ENCODE measurements at places on chromosomes 1 and 21.

DNA sequence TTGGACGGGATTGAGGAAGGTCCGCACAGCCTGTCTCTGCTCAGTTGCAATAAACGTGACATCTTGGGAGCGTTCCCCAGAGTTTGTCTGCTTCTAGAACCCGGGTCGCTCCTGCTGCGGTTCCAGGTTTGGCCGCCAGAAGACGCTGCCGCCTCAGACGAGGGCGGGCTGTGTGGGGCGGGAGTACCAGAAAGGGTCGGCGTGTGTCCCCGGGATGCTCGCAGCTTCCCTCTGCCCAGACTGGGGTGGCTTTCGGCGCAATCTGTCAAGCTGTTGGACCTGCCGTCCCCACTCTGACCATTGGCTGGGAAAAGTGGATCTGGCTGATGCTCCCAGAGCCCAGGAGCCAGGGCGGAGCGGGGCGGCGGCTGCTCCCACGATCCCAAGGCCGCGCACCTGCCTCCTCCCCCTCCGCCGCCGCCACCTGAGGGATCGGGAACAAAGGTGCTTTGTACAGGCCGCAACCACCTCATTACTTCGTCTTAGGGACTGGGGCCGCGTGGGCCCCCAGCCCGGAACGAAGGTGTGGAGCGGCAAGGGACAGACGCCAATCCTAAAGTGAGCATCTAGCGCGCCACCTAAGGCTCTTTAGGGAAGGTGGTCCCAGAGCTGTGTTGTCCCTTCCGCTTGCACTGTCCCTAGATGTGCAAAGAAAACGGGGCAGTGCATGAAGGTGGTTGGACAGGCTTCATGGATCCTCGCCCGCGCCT is 683 bp upstream of the EFNA4 start:
- no peak for DNase-seq

DNA sequence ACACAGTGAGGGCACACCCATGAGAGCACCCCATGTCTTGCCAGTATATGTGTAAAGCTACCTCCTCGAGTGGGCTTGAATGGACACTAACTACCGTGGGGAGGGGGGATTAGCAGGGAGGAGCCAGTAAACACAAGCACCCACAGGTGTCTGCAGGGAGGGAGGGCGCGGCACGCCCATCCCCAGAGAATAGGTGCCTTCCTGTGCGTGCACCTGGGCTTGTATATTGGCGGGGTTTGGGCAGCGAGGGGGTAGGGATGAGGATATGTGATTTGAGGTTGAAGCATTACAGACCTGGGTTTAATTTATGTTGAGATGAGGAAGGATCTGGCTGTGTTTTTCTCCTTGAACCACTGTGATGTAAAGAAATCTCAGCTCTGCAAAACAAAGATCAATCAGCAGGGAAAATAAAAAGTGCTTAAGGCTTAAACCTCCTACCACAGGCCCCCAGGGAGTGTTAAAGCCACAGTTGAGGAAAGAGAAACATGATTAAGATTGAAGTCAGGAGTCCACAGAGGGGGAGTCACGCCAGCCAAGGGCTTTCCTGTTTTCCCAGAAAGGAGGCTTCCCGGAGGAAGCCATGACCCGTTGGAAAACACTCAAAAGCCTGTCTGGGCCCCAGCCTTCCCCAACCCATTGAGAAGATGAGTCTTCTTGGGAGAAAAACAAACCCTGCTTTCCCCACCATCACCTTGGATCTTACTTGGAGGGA is 80.0 kb downstream of the CAMK2N1 start:
- DNase-seq: no peak

DNA sequence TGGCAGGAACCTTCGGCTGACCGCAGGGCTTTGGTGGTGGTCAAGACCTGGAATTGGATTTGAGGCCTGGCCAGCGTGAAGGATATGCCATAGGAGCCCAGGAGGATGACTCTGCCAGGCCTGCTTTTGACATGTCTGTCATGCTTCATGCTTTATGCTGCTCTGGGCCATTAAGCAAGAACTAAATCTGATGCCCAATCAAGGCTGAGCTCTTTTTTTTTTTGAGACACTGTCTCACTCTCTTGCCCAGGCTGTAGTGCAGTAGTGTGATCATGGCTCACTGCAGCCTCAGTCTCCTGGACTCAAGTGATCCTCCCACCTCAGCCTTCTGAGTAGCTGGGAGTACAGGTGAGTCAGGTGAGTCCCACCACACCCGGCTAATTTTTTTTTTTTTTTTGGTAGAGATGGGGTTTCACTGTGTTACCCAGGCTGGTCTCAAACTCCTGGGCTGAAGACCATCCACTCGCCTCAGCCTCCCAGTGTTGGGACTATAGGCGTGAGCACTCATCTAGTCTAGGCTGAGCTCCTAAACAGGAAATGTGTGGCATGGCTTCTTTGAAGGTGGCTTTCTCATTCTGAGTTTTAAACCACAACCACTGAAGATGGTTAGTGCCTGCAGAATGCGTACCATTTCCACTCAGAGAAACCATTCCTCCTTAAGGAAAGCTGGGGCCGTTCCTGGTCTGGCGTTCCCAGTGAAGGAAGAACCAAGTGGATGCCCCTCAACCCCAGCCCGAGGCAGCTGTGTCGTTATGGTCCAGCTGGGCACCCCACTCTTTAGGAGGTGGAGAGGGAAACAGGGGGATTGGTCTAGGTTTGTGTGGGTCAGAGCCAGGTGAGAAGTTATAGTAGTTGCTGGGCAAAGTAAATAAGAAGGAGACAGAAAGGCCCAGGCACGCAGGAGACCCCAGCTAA is 34.2 kb upstream of the ATP5PO start:
- no peak for DNase-seq

- DNase-seq: no peak
Measured at GRCh38 chr1:36540056-36540455, 57.3 kb upstream of the CSF3R start.

DNA sequence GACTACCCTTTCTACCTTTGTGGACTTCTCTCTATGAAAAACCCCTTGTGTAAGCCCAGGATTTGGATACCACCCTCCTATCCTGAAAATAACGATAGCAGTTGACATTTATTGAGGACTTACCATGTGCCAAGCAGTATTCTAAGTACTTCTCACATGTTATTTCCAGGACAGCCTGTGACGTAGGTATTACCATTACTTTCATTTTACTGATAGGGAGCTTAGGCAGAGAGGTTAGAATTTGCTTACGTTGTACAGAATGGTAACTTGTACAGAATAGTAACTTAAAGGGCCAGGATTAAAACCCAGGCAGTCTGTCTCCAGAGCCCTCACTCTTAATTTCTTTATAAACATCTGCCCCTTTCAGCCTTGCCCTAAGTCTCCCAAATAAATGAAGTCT is 138.3 kb downstream of the NTMT2 start:
- no peak for DNase-seq

DNA sequence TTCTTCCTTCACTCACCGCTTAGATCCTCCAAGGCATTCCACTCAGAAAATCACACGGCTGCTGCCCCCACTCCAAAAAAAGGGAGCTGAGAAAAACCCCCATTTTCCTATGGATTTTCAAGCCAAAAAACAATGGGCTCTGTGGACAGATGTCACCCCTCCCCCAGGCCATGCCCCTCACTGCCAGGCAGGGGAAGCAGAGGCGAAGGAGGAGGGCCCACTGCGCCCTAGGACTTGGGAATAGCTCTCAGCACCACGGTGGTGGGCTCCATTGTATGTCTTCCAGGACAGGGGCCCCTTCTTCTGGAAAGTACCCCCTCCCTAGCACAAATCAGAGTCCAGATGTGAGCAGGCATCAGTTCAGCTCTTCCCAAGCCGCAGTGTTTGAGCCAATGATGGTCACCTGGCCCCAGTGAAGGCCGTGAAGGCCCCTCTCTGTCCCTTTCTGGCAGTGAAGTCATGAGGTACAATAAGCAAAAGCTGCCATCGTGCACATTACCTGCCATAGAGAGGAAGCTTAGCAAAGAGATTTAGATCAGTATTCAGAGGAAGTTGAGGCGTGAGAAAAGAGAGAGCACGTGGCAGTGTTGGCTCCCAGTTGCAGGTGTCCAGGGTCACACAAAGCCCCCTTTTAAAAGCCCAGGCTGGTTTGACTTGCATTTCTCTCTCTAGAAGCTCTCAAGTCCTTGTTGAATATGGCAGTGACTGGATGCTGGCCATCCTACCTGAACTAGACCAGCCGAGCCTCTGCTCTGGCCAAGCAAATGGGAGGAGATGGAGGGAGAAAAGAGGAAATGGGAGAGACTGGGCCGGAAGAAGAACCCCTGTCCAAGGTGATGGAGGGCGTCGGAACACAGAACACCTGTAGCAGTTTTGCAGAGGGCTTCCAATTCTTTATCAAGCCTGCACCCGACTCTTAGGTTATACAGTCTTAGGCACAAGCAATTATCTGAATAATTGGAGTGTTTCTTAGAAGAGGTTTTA is 149.0 kb downstream of the TOMM20 start:
- DNase-seq: no peak

DNA sequence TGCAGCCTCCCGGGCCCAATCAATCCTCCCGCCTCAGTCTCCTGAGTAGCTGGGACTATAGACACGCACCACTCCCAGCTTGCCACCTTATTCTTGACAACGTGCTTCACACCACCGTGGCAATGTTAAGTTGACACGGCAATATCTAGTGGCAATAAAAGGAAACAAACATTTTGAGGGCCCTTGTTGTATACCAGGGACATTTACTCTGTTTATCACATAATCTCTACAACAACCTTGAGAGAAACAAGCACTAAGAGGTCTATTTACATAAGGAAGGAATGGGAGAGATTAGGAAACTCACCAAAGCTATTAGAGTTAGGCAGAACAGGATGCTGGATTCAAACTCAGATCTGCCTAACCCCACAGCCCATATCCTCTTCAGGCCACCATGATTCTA is 3.1 kb downstream of the KLHDC8A start:
- peak; percentile 45 for DNase-seq

- peak; percentile 90 for DNase-seq
Measured at GRCh38 chr1:210464519-210465039, 135.9 kb downstream of the HHAT start.

DNA sequence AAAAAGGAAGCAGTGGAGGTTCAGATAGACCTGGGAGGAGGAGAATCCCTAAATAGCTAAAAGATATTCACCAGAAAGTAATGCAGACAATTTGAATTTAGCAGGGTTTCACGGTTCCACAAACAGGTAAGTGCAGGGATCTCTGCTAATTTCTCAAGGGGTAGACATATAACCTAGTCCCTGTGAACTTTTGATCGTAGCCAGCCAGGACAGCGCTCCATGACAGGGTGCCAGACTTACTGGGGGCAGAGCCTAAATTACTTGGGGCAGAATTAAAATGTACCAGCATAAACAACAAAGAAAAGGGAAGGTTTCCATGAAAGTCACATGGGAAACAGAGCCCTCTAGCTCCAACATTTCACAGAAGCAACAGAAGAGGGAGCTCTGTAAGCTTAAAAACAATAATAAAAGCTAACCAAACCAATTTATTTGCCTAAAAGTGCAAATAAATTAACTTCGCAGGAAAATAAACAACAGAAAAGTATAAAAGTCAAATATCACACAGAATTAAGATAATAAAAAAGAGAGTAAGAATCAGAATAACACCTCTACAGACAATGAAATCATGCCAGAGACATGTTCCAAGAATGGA is 198.3 kb downstream of the DUSP10 start:
- DNase-seq: peak; percentile 35

- DNase-seq: no peak
Measured at GRCh38 chr1:155013632-155014031, 11.0 kb downstream of the ZBTB7B start.

DNA sequence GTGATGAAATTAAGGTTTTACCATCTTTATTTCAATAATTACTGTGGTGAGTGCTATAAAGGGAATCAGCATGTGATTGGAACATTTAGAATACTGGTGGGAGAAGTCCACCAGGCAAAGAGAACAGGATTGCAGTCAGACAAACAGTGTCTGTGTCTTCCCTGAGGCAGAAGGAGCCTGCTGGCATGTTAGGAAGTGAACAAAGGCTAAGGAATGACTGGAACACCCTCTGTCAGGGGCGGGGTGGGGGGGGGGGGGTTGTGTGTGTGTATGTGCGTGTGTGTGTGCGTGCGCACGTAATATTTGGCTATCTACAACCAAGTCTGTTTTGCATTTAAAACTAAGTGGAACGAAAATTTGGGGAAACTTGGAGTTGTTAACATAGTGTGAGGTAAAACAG is 30.2 kb downstream of the SRRM1 start:
- no peak for DNase-seq

DNA sequence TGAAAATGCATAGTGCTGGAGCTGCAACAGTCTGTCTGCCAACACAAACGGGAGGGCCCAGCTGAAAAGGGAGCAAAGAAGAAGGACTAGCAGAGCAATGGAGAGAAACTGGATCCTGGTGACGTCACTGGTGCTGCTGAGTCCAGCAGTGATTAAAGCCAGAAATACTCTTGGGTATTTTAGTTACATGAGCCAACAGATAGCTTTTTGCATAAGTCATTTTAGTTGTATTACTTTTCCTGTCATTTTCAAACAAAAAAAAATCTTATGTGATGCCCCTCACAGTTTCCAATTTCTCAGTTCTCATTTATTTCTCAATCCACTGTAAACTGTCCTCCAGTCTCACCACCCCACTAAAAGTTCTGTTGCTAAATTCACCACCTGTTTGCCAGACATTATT is 38.7 kb upstream of the NEK7 start:
- peak; percentile 2 for DNase-seq

- no peak for DNase-seq
Measured at GRCh38 chr1:3251807-3252428, 182.9 kb downstream of the PRDM16 start.

DNA sequence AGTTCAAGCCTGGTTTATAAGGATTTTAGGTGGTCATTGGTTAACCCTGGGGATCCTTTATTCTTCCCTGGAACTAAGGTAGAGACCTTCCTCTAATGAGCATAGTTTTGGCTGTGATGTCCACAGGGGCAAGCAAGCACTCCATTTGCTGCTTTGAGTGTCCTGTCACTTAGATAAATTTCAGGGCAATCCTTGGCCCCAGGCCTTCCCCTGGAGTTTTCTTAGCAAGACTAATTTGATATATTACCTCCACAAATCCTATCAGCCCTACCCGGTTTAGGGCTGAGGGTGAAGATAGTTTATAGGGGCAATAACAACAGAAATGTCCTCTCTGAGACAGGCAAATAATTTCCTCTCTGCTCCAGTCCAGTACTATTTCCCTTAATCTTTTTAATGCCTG is 166.6 kb downstream of the CYYR1 start:
- no peak for DNase-seq

DNA sequence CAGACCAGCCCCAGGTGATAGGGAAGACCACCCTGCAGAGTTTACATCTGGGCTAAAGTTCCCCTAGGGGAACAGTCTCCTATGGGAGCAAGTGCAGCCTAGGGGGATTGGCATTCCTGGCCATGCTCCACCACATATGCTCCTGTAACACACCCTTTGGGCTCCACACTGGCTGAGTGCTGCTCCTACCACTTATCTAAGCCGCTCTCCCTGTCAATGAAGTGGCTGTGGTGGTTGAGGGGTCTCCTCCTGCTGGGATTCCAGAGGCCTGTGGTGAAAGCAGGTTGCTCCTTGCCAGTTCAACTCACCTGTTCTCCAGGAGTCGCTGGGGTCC is 51.1 kb downstream of the COL24A1 start:
- DNase-seq: no peak

GRCh38 chr1:157932069-157932468 is 61.4 kb upstream of the KIRREL1 start:
- DNase-seq: no peak

- no peak for DNase-seq
Measured at GRCh38 chr1:20666804-20667203, 5.6 kb upstream of the DDOST start.

- DNase-seq: no peak
Measured at GRCh38 chr21:34924771-34925419, 124.2 kb downstream of the RUNX1 start.

- no peak for DNase-seq
Measured at GRCh38 chr1:215530401-215530984, 36.6 kb upstream of the KCTD3 start.

Measured in NCI-H2029 treated with DMSO at 0.1 percent for 48 hours (cell line).